ENCODE measurements at places on chromosomes 5 and 9.

DNA sequence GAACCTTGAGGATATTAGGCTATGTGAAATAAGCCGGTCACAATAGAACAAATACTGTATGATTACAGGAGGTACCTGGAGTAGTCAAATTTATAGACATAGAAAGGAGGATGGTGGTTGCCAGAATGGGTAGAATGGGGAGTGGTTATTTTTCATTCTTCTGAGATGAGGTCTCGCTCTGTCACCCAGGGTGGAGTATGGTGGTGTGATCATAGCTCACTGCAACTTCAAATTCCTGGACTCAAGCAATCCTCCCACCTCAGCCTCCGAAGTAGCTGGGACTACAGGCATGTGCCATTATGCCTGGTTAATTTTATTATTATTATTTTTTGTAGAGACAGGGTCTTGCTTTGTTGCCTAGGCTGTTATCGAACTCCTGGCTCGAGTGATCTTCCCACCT lies 27.1 kb downstream of the SH3PXD2B start:
- DNase-seq: no peak

DNA sequence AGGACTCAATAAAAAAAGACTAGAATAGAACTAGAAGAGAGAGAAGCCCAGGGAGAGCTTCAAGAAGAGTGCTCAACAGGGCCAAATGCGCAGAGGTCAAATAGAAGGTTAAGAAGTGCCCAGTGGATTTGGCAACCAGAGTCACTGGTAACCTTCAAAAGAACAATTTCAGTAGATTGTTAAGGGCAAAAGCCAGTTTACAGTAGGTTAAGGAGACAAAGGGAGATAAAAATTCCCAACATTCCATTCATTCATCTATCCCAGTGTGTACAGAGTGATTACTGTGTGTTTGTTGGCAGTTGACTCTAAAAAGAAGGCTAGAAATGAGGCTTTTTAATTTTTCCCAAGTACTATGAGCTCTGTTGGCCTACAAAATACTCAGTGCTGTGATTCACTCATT lies 69.4 kb downstream of the RIGI start:
- no peak for DNase-seq

DNA sequence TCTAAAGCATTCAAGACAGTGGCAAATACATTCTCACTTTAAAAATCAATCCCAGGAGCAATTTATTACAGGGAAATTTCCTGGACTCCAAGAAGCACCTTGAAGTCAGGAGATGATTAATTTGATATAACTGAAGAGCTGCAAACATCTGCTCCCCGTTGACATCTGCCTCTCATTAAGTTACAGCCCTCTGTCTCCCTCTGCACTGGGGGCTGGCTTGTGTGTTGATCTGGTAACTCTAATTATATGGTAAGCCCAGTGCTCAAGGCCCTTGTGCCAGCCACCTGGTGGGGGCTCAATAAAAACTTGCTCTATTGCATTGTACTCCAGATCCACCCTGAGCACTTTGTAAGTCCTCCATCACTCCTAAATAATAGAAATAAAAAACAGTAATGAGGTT lies 131.1 kb upstream of the ZNF462 start:
- no peak for DNase-seq

DNA sequence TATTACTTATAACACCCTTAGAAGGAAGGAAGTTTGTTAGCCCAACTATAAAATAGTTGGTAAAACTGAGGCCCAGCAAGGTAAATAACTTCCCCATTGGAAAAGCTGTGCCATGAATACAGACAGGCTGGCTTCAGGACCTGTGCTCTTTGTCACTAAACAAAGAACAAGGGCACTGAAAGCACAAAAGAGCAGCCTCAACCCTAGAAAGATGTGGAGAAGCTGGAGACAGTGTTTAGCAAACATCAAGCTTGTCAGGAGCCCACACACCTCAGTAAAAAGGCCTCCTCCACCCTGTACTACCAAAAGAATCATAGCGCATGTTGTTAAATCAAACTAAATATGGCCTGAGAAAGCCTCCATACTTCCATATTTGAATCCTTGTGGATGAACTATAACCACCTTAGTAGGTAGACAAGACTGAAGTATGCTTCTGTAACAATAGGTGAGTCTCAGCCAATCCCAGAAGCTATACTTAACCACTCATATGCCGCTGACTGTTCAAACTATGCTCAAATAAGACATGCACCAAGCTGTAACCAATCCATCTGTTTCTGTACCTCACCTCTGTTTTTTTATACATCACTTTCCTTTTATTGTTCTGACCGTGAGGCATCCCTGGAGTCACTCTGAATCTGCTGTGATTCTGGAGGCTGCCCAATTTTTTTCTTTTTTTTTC lies 18.4 kb upstream of the SCGB3A2 start:
- DNase-seq: no peak

DNA sequence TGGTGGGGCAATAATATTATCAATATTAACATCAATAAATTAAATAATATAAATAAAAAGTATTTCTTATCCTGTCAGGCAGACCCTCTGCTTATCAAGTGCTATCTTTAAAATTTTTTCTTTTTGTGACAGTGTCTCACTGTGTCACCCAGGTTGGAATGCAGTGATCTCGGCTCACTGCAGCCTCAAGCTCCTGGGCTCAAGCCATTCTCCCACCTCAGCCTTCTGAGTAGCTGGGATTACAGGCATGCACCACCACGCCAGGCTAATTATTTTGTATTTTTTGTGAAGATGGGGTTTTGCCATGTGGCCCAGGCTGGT lies 53.2 kb downstream of the NDST1 start:
- no peak for DNase-seq

GRCh38 chr9:16147726-16148125 lies 594.9 kb downstream of the CCDC171 start:
- DNase-seq: no peak

DNA sequence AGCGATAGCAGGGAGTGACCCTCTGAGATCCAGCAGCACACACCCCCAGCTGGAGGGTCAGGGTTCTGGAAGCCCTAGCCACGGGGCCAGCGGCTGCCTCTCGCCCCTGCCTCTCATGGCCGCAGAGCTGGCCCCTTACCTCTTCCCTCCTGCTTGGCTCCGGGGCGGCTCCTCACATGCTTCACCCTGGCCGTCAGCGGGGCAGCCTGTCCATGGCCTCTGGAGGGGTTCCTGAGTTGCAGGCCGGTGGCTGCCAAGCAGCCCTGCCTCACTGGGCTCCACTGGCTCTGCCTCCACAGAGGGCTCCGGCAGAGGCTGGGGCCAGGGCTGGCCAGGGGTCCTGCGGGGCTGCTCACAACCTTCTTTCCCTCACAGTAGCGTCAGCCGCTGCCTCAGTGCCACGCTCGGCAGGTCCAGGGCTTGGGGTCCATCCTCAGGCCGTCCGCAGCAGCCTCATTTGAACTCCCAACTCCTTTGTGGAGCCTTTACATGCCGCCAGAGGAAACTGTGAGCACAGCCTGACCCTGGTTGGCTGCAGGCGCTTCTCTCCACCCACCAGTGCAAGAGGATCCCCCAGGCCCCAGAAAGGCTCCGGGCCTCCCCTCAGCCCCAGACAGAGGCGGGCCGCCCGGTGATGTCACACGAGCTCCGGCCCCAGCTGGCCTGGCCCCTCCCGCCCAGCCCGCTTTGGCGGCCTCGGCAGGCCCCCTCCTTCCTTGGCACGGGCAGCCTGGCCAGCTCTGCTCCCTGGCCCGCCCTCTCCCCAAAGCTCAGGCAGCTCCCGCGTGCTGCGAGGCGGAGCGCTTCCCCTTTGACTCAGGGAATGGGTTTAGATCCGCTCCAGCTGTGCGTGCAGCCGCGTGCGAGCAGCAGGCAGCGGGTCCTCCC lies at the start of gene ANGPTL2:
TSS of gene ANGPTL2 (minus strand) at position 460 of the 888 bp plus-strand sequence. CDS start 13,904 bp downstream, outside the sequence.
- no peak for DNase-seq

DNA sequence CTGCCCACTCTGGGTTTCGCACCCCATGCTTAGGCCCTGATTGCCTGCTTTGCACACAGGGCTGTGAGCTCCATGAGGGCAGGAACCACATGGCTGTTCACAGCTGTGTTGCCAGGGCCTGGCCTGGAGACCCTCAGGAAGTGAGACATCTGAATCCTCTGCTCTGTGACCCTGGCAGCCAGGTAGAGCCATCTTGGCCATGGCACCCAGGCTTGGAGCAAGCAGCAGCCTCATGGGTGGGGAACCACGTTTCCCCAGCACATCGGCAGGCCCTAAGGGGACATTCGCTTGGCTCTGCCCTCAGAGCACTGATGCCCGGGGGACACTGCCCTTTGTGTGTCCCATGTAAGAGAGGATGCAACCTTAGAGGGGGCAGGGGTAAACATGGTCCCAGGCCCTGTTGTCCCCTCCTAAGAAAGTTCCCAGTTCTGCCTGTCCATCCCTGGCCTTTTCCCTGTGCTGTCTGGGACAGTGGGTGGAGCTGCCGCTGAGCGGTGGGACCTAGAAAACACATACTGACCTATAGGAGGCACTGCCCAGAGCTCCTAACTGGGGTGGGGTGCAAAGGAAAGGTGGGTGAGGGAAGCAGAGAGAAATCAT lies 144.1 kb upstream of the IER5L start:
- DNase-seq: no peak

DNA sequence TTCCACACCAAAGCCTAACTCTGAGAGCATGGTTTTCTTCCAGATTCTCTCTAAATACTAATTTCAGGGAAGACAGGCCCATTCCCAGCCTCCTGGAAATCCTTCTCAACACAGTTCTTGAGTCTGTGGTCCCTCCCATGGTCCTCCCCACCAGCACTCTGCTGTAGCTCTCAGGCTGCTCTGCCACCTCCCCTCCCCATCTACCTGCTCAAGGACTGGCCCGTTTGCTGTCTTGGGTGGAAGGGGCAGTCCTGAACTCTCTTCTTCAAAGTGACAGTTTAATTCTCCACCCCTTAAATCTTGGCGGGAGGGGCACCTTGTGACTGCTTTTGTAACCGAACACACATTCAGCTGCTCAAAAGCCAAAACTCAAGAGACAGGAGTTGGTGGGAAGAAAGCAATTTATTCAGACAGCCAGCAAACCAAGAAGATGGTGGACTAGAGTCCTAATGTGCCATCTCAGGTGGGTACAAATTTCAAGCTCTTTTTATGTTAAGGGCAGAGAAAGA lies 7.6 kb upstream of the LCN15 start:
- DNase-seq: no peak

- DNase-seq: no peak
Observed at GRCh38 chr5:141484641-141485311, at the start of gene PCDHGC4. Gene PCDHGC4, plus strand, starts transcription at chr5:141485030. Its CDS starts 144 bp downstream, at chr5:141485174.

GRCh38 chr9:134039386-134040175 lies 14.3 kb downstream of the BRD3OS start:
- DNase-seq: no peak

DNA sequence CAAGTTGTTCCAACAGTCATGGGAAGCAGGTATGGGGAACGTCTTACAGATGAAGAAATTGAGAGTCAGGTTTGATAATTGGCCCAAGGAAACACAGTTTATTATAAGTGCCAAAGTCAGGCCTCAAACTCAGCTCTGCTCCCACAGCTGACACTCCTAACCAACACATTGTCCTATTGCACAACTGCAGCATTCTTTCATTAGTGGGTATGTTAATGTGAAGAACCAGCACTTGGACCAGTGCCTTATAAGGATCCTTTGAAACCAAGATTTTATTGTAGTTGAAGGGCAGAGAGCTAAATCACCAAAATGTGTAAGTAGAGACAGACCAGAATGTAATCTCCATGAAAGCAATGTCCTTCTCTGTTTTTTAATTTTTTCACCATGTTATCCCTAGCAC lies 56.1 kb downstream of the GRIA1 start:
- no peak for DNase-seq

- no peak for DNase-seq
Observed at GRCh38 chr5:62969409-62970120, 390.9 kb downstream of the LRRC70 start.

- peak; percentile 67 for DNase-seq
Observed at GRCh38 chr9:91033797-91034196, 232.2 kb downstream of the SYK start.

- no peak for DNase-seq
Observed at GRCh38 chr5:9467199-9468059, 78.4 kb downstream of the SEMA5A start.

All from activated CD4-positive, alpha-beta T cell treated with anti-CD3 and anti-CD28 coated beads for 4 hours (primary cell).